ENCODE measurements at places on chromosomes 12 and 14.
A peak's percentile ranks its signal among the peaks of the same experiment; 100 is the strongest.

- DNase-seq, result peak; percentile 61
Measured at GRCh38 chr12:54958048-54958658, 26.4 kb downstream of the TESPA1 start.

- DNase-seq, result no peak
Measured at GRCh38 chr12:20852649-20853048, 42.1 kb downstream of the SLCO1B3 start.

GRCh38 chr12:79844693-79845092 is 90.2 kb downstream of the PPP1R12A start:
- DNase-seq, result no peak

DNA sequence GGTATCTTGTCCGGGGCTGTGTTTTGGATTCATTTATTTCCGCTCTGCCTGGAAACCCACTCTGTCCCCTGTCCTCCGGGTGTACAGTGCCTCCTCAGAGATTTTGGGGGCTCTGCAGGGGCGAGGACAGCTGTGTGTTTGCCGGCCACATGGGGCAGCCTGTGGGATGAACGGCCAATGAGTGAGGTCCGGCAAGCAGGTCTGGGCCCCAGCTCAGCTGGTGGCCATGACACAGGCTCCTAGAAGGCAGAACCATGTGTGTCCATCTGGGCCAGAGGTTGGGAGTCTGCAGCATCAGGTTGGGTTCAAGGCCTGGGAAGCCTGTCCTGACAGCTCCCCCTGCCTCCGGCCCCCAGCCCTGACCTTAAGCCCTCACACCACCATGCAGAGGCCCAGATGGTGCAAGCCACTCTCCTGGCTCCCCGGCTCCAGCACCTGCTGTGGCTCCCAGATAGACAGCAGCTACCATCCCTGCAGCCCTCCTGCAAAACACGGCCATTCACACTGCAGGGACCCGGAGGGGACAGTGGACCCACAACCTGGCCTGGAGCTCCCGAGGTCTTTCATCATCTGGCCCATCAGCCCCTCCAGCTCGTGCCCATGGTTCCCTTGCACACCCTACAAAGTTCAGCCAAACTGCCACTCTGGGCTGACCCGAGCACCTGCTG is 220.1 kb upstream of the C14orf180 start:
- DNase-seq, result no peak

DNA sequence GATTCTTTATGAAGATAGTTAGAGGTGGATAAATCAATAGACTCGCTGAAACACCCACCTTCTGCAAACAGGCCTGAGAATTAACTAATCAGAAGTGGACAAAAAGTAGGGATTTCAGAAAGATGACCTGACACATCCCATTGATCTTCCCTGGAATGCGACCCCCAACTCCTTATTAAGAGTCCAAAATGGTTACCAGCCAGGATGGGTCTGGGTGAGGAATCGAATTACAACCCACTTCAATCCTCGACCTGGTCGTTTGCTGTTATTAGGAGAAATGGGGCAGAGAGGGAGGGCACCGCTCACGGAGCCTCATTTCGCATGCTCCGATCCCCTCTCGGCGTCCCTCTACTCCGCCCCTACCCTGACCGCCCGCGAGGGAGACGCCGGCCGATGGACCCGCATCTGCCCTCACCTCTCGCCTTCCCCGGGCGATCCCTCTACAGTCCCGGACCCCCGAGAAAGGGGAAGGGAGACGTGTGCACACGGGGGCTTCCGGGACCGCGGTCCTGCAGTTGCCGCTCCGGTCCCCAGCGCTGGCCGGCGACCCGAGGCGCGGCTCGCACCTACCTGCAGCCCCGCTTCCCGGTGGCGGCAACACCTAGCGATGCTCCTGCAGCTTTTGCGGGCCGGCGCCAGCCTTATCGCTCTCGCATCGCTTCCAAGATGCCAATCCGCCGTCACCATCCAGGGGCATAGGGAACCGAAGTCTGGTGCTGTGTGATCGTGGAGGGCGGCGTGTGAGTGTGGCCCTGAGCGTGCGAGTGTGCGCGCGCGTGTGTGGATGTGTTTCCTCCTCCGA is 69.3 kb upstream of the USP15 start:
- DNase-seq, result peak; percentile 6

- no peak for DNase-seq
Measured at GRCh38 chr14:69133206-69134125, 19.5 kb downstream of the DCAF5 start.

DNA sequence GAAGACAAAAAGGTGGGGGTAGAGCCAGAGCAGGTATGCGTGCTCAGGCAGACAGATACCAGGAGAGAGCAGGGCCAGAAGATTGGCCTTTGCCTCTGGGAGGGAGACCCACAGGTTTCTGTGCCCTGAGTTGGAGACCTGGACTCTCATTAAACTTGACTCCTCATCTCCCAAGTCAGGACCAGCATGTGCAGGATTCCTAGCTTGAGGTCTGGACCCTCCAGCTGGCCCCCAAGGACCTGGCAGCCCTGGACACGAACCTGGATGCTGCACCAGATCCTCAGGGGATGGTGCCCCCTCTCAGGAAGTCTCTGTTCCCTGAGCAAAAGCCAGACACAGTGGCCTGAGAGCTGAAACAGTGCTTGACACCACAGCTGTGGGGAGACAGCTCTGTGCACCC is 10.5 kb upstream of the KRT73 start:
- DNase-seq, result no peak

- no peak for DNase-seq
Measured at GRCh38 chr14:61418746-61419145, 97.4 kb downstream of the PRKCH start.

- DNase-seq, result no peak
Measured at GRCh38 chr14:54674046-54674741, 107.3 kb downstream of the SAMD4A start.

DNA sequence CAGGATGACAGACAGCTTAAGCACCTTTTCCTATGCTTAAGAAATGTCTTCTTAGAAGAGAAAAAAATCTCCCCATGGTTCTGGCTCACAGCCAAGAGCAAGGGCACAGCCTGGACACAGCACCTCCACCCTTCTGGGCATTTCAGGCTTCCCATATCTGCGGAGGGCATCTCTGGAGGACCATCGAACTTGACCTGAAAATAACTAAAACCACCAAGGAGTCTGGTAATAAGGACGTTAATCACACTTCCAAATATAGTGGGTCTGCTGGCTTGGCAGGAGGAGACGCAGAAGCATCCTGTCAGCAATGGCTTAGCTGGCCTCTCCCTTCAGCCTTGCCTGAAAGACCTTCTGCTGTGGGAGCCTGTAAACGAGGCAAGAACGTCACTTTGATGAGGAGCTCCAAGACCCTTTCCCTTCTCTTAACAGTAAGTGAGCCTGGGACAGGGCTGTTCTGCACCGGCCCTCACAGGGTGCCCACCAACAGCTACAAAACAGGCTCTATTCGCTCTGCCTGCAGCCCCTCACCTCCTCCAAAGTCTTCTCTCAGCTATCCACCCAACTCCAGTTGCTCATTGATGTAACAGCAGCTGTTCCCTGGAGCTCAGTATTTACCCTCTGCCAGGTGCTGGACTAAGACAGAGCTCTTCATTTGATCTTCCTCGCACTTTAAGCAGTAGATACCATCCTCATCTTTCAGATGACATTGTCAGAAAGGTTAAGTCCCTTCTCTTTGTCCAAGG is 13.2 kb downstream of the SETD3 start:
- DNase-seq, result no peak

GRCh38 chr12:124719231-124719630 is 144.4 kb downstream of the SCARB1 start:
- no peak for DNase-seq

DNA sequence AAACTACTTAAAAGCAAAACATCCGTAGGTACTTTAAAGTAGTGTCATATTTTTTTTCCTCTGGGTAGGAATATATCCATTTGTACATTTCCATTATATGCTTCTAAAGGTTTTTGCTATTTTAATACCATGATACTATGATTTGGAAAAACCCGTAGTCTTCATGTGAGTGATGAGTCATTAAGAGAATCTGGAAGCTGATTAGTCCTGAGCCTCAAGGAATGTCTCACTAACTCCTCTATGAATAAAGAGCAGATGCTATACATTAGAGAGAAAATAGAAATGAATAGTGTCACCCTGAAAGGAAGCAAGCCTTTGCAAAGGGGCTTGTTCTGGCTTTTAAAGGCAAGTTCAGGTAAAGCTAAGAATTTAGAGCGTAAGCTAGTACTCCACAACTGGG is 432.1 kb downstream of the CCDC91 start:
- DNase-seq, result no peak

- DNase-seq, result no peak
Measured at GRCh38 chr14:88386256-88386794, 868 bp downstream of the SPATA7 start.

DNA sequence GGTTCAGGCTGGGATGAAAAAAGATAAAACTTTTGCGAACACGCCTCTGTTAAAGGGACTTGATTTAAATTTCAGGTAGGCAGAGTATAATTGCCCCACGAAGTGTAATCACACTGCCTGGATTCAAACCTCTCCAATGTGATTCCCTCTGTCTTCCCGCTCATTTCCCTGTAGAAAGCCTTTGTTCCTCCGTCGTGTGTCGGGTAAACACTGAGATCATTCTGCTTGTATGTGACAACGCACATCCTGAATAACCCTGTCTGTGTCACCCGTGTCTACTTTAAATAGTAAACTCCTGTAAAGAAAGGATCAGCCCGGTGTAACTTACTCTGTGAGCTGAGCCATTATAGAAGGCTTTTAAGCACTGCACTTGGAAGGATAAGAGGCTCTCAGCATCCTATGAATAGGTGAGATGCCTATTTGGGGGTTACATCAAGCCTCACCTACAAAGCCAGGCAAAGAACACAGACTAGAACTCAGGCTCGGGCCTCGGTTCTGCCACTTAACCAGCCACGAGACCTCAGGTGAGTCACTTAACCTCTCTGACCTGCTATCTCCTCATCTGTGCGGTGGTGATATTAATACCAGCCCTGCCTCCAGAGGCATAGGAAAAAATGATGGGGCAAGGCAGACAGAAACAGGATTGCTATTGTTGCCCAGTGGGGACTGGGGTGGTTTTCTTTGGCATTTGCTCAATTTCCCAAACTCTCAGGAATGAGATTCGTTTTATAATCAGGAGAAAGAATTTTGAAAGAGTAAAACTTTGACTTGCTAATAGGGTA is 74.2 kb downstream of the RBM19 start:
- DNase-seq, result no peak

GRCh38 chr14:35420036-35420811 is 15.7 kb upstream of the NFKBIA start:
- no peak for DNase-seq

DNA sequence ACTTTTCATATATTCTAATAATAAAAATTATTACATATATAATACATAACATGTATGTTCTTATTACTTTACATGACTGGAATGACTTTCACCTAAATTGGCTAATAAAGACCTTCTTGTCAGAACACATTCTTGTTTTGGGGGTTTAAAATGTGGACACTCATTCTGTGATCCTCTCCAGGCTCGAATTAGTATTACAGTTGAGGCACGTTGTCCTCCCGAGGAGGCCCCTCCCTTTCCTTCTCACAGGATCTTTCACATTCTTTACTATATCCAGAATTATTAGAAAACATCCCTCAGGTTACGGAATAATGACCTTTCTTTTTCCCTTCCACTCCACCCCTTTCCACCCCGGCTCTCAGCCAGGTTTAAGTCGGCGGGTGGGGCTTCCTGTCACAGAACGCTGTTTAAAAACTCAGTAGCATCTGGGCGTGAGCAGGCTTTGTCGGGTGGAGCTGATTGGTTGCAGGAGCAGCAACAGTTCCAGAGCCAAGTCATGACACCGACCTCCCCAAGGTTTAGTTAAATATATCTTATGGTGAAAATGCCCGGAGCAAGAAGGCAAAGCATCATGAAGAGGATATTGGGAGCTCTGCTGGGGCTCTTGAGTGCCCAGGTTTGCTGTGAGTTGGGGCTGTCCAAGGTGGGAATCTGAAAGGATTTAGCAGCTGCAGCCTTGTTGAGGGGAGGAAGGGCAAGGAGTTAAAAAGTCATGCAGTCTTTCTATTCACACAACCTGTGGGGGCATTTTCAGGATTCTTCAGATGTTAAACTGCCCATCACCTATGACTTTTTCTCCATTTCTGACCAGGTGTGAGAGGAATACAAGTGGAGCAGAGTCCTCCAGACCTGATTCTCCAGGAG is 396.7 kb upstream of the OR4E1 start:
- peak; percentile 51 for DNase-seq

GRCh38 chr12:75854681-75855309 is 176.8 kb downstream of the PHLDA1 start:
- DNase-seq, result no peak

GRCh38 chr14:92521058-92521415 is 7.5 kb downstream of the RIN3 start:
- no peak for DNase-seq

DNA sequence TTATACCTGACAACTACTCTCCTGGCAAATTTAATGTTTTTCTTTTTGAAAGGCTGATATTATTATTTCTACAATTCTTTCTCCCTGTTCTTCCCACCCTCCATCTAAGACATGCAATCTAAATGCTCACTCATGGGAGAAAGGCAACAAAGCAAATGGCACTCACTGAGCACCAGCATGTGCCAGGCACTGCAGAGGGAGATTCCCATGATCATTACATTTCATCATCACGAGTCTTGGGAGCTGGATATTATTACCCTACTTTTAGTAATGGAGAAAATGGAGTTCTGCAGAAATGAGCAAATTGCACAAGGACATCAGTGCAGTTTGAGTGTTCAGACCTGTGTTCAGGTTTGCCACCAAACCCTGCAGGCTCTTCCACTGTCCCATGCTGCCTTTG is 27.9 kb downstream of the PPM1H start:
- no peak for DNase-seq

DNA sequence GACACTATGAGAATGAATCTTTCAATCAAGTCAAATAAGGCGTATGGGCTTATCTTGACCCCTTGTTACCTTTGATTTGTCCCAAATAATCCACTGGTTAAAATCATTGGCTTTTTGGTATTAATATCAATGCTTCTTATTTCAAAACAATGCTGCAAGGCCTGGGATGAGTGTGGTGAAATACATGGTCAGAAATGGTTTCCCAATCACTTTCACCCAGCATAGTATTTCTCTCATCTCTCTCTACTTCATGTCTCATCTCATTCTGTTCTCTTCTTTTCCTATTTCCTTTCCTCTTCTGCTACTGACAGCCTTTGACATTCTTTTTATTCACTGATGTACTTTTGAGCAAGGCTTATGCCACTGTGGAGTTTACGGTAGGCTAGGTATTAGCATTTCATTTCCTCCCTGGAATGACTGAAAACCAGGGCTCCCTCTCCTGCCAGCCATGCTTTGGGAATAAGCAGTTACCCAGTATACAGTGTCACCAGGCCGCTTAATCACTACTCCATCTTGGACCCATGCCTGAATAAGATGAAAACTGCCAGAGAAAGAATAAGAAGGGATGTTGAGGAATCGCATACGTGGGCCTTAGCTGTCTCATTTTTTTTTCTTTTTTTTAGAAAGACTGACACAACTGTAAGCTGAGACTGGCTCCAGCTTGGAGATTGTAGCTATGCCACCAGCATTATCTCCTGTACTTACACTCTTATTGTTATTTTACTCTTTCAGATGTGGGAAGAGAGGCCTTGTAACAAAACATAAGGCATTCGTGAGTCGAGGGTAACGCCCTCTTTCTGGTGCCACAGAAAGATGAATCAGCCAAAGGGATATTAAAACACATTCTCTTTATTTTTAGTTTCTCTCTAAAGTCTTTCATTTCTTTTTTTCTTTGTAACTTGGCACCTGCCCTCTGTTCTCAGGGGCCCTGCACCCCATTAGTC is 53.5 kb downstream of the IGF1 start:
- DNase-seq, result no peak

All from central memory CD4-positive, alpha-beta T cell (primary cell).